ENCODE measurements at places on chromosomes 7 and 10.

GRCh38 chr7:5580714-5581395, 157.2 kb upstream of the TNRC18 start:
- no peak for DNase-seq

- DNase-seq = no peak
Observed at GRCh38 chr10:51691135-51691534, 8.3 kb downstream of the CSTF2T start.

GRCh38 chr10:22386503-22386902, 41.2 kb downstream of the SPAG6 start:
- no peak for DNase-seq

DNA sequence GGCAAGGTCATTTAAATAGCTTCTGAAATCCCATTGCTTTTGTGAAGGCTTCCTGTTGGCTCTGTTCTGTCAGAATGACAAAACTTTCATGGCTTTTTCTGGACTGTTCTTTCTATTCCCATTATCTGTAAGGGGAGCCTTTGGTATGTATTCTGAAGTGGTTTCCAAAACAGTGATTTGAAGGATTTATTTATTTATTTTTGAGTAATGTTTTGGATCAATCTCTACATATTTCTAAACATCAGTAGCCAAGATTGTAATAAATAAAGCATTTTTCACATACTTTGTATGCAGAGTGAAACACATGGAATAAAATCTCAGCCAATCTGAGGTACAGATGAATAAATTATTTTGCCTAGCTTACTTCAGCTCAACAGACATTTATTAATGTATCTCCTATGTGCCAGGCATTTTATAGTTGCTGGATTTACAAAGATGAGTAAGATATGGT, 121.1 kb downstream of the BBS9 start:
- no peak for DNase-seq

GRCh38 chr10:2882628-2883027, 184.7 kb upstream of the PFKP start:
- no peak for DNase-seq

DNA sequence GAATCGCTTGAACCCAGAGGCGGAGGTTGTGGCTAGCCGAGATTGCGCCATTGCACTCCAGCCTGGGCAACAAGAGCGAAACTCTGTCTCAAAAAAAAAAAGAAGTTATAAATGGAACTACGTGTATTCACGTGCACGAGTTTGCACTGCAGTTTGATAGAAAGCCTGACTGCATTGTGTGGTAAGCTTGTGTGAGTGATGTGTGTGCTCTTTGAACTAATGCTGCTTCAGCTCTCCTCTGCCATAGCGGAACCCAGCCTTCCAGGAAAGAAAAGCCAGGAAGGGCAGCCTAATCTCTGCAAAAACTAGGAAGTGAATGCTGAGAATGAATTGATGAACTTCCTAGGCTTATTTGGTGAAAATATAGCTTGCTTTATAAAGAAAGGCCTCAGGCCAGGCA, 15.6 kb upstream of the MKRN1 start:
- no peak for DNase-seq

- DNase-seq = no peak
Observed at GRCh38 chr7:46569133-46569465, 648.0 kb upstream of the IGFBP3 start.
